Activated CD8-positive, alpha-beta memory T cell treated with anti-CD3 and anti-CD28 coated beads, Interleukin-2, amount 50 U/mL, for 4 hours (primary cell): ENCODE measurements at places on chromosomes 12 and 14.

DNA sequence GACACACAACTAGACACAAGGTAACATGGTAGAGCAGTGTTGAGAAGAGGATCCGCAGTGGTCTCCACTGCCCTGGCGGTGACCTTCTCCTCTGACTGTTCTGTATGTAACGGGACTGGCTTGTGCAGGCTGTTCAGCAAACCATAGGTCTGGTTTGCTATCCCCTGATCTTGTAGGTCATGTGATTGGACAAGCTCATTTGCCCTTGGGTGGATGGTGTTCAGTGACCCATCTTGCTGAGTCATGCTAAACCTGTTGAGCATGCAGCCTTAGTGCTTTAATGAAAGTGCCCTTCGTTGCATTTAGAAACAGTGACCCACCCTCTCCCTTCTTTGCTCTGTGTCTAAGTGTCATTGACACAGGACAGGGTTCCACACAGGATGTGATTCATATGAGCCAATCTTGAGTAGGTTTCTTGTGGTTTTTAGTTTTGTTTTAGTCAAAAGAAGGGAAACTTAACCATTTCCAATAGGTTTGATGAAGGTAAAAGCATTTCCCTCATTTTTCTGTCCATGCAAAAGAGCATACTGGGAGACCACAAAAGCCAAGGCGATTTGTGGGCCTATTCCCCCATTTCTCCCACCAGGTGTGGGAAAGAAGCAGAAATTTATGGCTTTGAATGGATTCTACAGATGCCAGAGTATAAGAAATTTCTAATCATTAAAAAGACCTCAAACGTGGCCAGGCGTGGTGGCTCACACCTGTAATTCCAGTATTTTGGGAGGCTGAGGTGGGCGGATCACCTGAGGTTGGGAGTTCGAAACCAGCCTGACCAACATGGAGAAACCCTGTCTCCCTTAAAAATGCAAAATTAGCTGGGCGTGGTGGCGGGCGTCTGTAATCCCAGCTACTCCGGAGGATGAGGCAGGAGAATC, 32.6 kb upstream of the HIF1A start:
- peak; percentile 44 for DNase-seq

GRCh38 chr12:53572134-53572758, 53.9 kb downstream of the ATF7 start:
- no peak for DNase-seq

GRCh38 chr14:80940146-80940545, 1.4 kb downstream of the CEP128 start:
- DNase-seq: no peak

DNA sequence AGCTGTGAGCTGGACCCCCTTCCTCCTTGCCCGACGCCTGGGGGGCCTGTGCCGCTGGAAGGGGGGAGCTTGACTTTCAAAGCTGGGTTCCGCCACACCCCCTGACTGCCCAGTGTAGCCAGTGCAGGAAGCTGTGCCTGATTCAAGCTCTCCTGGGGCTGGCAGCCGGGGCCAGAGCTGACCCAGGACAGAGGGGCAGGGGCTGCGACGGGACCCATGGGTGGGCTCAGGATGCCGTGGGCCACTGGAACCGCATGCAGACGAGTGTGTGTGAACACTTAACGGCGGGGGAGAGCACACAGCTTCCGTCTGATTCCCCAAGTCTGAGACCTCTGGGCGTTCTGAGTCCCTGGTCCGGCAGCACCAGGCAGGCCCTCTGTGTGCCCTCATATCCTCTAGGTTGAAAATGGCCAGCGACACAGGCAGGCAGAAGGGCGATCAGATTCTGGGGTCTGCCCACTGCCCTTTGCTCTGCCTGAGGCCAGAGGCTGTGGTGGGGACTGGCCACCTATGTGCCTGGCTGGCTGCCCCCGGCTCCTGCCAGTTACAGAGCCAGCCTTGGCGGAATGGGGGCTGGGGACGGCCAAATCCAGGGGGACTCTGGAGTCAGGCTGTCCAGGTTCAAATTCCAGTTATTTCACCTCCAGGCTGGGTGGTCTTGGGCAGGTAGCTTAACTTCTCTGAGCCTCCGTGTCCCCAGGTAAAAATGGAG, 54.0 kb downstream of the CYP46A1 start:
- DNase-seq: no peak

DNA sequence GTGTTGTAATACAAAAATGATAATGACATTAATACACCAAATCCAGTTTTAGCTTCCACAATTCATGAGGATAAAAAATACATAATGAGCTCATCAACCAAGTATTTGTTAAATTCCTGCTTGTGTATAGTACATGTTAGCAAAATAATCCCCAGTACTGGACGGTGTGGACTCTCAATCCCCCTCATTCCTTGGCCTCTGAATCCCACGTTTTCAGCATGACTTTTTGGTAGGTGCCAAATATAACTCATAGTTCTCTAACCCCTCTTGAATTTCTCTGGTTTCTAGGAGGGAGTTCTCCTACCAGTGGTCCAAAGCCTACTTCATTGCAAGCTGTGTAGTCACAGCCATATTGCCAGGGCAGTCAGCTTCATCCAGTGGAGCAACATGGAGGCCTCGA, 41.4 kb upstream of the EPS8 start:
- DNase-seq: no peak

- DNase-seq: no peak
Observed at GRCh38 chr12:58961906-58962305, 41.6 kb upstream of the LRIG3 start.

- no peak for DNase-seq
Observed at GRCh38 chr12:116784238-116784612, 46.1 kb downstream of the RNFT2 start.

DNA sequence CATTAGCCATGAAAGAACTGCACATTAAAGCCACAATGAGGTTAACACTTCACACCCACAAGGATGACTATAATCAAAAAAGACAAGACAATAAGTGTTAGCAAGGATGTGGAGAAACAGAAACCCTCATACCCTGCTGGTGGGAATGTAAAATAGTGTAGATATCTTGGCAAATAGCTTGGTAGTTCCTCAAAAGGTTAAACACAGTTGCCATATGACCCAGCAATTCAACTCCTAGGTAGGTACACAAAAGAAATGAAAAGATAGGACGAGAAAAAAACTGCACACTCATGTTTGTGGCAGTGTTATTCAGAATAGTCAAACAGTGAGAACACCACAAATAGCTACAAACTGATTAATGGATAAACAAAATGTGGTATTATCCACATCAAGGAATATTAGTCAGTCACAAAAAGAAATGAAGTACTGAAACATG, 93.5 kb downstream of the ATXN2 start:
- DNase-seq: no peak
